T-helper 2 cell (primary cell): ENCODE measurements at places on chromosomes 3 and 15.

- DNase-seq, result no peak
Observed at GRCh38 chr3:187006864-187007630, 76.7 kb downstream of the ST6GAL1 start.

DNA sequence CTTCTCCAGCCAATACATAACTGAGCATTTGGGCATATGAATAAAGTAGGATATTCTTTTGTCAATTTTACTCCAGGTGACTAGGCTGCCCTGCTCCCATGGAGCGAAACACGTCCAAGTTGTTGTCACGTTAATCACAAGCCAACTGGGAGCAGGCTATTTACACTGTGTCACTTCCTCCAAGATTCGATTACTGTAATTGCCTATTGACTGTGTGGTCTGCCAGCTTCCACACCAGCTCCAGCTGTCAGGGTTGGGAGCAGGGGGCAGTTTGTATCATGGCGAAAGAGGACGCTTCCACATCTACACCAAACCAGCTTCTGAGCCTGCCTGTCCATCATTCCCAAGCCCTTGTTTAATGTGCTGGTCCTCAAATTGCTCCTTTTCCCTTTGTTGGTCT, 89.2 kb upstream of the RORA start:
- DNase-seq, result no peak

DNA sequence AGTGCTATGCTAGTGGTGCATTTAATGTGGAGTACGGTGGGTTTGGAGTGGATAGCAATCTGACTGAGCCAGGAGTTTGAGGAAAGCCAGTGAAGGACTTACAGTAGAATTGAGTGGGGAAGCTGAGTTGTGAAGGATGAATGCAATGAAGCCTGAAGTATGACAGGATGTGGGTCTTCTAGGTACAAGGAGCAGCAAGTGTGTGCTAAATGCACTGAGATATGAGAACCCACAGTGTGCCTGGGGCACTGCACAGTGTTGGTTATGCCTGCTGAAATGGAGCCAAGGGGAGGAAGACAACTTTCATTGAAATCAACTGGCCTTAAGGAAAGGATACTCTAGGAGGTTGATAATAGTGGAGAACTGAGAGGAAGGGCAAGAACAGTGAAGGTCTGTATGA, 105.5 kb upstream of the MRPL3 start:
- DNase-seq, result no peak

- no peak for DNase-seq
Observed at GRCh38 chr3:190009614-190010013, 111.1 kb downstream of the P3H2 start.

DNA sequence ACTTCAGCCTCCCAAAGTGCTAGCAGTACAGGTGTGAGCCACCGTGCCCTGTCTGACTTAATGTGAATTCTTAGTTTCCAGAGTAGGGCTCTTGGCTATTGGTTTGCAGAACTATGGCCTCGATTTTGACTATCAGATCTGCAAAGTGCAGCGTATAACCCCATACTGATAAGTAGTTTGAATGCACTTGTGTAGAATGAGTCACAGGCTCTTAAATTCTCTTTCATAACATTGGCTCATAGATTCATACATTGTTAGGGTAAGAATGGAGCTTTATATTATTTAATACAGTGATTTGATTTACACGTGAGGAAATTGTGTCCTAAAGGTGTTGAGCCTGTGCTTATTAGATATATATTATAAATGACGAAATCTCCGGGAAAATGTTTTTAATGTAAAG, 109.9 kb downstream of the ZPLD1 start:
- DNase-seq, result no peak

GRCh38 chr15:66982250-66982649, 83.2 kb upstream of the SMAD3 start:
- DNase-seq, result no peak

GRCh38 chr3:61761694-61762430, 200.5 kb downstream of the PTPRG start:
- DNase-seq, result no peak

DNA sequence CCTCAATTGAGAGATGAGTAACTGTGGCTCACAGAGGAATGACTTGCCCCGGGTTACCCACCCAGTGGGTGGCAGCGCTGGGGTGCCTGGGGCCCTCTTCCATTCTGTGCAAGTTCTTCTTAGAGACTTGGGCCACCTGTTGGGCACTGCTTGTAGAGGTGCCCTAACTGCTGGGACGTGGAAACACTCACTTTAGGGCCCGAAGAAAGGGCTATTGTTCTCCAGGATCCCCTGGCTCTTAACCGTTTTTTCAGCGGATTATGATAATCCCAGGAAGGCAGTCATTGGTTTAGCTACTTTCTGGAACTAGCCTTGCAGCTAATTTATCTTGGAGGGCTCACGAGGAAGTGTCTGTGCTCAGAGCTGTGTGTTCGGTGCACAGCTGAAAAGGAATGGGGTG, 66.0 kb upstream of the GCNT3 start:
- no peak for DNase-seq

DNA sequence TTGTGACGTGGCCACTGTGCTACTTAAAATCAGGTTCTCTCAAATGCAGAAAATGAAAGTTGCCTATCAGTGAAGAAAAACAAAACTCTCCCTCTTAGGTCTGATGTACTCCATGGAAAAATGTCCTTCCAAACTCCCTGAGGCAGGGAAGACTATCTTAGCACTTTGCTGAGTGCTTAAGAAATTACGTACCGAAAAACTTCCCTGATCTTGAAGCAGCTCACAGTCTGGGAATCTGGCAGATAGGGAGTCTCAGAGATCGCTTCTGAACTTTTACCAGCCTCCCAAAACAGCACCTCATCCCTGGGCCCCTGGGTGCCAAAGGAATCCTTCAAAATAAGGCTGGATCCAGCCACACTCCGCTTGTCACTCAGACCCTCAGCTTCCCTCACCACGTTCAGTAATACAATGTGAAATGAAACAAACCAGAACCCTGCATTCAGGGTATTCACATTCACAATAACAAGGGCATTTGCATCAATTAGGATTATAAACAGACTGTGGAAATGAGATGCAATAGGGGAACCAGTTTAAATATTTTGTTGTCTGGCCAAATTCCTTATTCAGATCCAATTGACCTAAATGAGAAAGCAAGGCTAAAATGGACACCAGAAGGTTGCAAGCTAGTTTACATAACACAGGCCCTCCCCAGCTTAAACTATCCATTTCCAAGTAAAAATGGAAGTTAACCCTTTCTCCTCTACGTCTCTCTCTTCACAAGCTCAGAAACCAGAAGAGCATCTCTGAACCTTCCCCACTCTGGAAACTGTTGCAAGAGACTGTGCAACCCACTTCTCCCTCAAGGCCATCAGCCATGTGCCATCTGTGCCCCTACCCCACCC, 20.9 kb downstream of the OSBPL10 start:
- no peak for DNase-seq

- DNase-seq, result no peak
Observed at GRCh38 chr3:184846496-184846895, 34.5 kb downstream of the VPS8 start.

DNA sequence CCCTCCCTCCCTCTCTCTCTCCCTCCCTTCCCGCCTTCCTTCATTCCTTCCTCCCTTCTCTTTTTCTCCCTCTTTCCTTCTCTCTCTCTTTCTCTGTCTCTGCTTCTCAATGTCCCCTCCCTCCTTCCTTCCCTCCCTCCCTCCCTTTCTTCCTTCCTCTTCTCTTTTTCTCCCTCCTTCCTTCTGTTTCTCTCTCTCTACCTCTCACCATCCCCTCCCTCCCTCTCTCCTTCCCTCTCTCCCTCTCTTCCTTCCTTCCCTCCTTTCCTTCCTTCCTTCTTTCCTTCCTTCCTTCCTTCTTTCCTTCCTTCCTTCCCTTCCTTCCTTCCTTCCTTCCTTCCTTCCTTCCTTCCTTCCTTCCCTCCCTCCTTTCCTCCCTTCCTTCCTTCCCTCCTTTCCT, 504.6 kb downstream of the EPHA3 start:
- no peak for DNase-seq

DNA sequence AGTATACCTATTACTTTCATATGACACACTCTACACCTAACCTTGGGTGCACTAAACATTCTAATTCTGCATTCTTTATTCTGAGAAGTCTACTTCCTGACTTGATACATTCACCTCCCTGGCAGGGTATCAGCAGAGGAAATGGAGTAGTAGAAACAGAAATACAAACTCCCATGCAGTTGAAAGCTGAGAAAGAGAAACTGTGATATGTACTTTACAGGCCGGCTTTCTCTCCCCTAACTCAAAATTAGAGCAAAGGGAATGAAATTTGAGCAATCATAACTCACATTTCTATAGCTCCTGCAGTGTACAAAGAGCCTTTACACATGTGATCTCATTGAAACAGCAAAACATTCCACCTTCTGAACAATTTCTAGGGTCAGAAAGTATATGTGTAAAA, 135.5 kb upstream of the COL8A1 start:
- no peak for DNase-seq

DNA sequence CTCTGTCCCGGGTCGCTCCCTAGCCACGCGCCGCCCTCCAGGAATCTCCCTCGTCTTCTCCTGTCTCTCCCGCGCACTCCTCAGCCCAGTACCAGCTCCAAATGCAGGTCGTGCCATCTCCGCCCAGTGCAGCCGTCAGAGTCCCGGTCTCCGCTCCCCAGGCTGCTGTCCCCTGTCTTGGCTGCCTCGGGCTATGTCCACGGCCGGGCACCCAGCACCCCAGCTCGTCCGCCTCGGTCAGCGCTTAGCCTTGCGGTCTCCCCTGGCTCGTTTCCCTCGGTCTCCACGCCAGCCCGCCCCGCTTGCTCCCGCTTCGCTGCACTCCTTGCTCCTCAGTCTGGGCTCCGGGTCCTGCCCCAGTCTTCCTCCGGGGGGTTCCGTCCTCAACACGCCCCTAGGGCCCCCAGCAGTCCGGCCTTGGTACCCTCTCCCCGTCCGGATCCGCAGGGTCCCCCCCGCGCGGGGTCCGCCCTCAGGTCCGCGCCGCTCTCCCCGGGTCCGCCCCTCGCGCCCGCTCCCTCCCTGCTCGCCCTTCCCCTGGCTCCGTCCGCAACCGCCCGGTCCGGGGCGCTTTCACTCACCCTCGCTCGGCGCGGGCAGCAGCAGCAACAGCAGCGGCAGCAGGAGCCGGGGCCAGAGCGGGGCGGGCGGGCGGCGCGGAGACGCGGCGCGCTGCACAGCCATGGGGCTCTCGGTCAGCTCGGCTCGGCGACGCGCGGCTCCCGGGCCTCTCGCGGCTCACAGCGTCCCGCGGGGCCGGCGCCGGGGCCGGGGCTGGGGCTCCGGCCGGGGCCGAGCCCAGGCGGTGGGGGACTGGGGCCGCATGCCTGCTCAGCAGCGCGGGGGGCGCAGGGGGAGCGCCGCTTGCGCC, 462 bp downstream of the IGDCC3 start:
- DNase-seq, result no peak

DNA sequence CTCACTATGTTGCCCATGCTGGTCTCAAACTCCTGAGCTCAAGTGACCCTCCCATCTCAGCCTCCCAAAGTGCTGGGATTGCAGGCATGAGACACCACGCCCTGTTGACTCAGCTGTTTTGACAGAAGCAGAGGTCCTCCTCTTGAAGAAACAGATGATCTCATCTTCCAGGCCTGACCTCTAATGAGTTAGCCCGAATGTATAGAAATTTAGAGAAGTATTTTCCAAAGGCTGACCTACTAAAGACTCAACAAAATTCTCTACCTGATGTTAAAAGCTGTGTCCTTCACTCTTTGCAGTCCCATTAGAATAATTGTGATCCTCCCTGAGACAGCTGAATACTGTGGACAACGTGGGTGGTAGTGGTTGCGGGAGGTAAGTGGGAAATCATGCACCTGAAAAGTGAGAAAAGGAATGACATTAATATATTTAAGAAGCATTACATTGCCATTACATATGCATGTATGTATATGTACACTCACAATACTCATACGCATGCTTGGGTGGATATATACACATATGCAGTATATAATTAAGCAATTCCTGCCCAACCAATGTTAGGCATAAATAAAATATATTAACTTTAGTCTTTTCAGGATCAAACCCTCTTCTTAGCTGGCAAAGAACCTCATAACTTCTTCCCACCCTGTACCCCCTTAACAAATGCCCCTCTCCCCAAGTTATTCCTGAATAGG, 204.6 kb upstream of the NR2F2 start:
- no peak for DNase-seq

DNA sequence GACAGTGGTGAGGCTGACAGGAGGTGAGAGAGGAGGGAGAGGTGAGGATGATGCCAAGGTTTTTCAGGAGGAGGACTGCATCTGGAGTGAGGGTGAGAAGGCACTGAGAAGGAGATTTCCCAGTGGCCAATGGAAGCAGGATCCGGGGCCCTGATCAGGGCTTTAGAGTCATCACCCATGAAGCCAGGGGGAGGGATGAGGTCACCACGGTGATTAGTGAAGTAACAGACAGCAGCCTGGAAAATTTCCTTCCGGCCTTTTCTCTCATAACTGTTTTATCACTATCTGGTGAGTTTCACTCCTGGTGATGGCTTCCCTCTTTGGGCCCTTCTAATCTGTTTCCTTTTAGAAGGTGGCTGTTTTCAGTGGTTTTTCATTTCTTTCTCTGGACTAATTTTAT, 80.5 kb upstream of the WNT5A start:
- no peak for DNase-seq

DNA sequence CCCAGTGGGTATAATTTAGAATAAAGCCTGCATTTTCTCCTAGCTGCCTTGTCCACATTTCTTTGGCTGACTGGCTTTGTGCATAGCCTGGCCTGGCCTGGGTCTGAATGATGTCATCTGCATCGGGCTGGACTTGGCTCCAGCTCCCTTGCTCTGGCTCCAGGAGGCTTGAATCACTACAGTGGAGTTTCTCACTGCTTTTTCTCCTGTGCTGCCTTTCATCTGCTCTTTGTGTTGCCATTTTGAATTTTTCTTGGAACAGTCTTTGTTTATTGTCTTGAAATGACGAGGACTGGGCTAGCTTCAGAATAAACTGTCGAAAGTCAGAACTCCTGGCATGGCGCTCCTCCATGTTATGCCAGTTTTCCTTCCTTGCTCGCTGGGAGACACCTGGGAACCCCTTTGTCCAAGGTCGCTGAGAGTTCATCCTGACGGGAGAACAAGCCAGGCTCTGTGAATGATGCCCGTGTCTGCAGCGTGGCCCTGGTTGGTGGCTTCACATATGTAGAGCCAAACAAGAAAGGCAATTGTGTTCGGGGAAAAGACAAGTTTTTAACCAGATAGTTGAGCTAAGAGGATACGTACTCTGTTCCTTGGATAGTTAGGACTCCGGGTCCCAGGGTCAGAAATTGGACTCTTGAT, 258.9 kb downstream of the PDZRN3 start:
- no peak for DNase-seq

DNA sequence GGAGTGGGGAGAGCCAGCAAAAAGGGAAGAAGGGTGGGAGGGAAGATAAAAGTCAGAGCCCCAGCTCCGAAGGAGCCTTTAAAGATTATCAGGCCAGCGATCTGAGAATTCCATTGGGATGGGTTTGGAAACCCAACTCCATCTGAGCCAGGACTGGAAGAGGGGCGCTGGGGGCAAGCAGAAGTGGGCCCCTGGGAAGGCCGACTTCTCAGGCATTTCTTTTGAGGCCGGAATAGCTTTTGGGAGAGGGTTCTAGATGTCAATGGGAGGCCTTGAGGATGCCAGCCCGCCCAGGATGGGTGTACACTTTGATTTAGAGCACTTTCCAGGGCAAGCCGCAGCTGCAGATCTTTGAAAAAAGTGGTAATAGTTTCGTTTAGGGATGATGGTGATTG, 6.6 kb upstream of the SOX2 start:
- no peak for DNase-seq
